NCI-H1048 (cell line): ENCODE measurements at places on chromosomes 4 and X.
A peak's percentile ranks its signal among the peaks of the same experiment; 100 is the strongest.

GRCh38 chr4:176376032-176376614 is 56.4 kb downstream of the SPCS3 start:
- peak; percentile 15 for DNase-seq

GRCh38 chrX:9532349-9532748 is 67.5 kb downstream of the TBL1X start:
- DNase-seq, result no peak

- no peak for DNase-seq
Observed at GRCh38 chr4:22595684-22596083, 79.8 kb upstream of the ADGRA3 start.

GRCh38 chr4:153318696-153319320 is 25.7 kb upstream of the MND1 start:
- DNase-seq, result peak; percentile 63

- DNase-seq, result no peak
Observed at GRCh38 chr4:171644430-171645057, 168.7 kb upstream of the GALNTL6 start.

- DNase-seq, result no peak
Observed at GRCh38 chr4:15469402-15470127, at the start of gene CC2D2A. CC2D2A (plus strand) TSS chr4:15469882; CDS start chr4:15475933, 6,051 bp downstream.

DNA sequence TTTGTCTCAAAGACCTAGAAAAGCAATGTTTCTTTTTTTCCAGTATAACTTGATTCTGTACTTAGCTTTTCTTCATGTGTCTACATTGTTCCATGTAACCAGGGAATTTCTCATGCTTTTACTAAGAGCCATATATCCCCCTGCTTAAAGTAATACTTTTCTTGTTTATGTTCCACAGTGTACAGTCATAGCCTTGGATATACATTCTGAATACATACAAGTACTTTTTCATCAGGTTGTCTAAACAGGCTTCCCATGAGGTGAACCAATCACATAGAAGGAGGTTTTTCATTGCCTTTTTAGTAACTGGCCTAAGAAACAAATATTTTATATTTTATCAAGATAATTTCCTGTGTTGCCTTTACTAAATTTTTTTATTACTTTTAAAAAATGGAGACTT is 52.8 kb downstream of the SLC2A9 start:
- DNase-seq, result no peak

DNA sequence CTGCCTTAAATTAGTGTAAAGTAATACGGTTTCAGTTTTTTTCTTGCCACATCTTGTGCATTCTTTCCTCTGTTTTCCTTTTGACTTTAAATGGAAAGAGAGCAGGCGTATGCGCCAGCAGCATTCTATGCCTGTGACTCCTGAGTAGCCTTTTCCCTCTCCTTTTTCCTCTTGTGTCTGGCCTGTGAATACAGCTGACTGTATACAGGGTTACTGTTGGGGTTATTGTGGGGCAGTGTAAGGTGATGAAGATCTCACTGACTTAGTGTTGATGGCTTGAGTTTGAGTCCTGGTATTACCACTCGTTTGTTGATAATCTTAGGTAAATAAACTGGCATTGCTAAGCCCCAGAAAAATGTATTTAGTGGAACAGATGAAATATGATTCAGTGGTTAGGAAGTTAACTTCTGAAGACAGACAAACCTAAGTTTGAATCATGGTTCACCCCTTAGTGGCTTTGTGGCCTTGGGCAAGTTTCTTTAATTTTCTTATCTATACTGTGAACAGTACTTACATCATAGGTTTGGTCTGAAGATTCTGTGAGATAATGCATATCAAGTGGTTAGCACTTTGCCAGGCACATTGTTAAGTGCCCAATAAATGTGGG is 105.1 kb downstream of the FNIP2 start:
- DNase-seq, result no peak

DNA sequence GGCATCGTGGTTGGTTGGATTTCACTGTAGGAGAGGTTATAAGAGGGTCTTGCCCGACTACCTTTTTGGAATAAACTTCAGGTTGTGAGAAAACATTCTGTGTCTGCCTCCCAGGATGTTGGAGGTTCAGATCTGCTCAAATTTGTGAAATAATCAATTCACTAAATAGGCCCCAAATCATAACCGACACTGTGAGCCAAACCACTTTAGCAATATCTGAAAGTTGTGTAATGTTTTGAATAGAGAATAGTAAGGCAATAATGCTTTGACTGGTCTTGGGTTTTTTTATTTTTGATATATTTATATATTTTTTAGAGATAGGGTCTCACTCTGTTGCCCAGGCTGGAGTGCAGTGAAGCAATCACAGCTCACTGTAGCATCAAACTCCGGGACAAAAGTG is 131.2 kb downstream of the GLRA3 start:
- no peak for DNase-seq

GRCh38 chrX:47171996-47172395 is 21.6 kb upstream of the UBA1 start:
- no peak for DNase-seq

DNA sequence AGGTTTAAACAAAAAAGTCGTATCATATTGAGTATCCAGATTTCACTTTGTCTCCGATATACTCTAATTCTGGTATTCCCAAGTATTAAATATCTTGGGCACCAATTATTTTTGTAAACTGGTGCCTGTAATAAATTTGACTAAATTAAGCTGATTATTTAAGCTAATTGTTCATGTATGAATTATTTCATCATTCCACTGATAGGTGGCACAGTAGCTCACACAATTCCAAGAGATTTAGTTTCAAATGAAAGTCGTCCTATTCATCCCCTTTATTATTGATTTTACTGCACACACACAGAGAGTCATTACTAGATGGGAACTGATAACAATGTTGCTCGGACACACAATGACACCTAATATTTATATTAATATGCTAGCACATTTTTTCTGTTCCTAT is 432.4 kb downstream of the DMD start:
- DNase-seq, result no peak

GRCh38 chr4:94370533-94371254 is 28.1 kb upstream of the HPGDS start:
- no peak for DNase-seq

DNA sequence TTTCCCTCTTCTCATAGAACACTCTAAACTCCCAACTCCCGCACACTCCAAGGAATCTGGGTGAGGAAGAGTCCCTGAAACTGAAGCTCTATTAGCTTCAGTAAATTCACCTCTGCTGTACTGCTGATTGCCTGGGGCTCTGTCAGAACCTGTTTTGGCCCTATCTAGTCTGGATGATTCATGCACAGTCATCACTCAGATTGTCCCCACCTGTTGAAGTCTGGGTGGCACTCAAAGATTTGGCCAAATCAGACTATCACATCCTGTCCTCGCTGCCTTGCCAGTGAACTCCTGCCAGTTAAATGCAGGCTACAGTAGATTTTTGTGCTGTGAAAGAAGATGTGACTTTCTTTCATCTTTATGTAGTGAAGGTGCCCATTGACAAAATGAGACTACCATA is 63.5 kb upstream of the EMCN start:
- DNase-seq, result no peak

DNA sequence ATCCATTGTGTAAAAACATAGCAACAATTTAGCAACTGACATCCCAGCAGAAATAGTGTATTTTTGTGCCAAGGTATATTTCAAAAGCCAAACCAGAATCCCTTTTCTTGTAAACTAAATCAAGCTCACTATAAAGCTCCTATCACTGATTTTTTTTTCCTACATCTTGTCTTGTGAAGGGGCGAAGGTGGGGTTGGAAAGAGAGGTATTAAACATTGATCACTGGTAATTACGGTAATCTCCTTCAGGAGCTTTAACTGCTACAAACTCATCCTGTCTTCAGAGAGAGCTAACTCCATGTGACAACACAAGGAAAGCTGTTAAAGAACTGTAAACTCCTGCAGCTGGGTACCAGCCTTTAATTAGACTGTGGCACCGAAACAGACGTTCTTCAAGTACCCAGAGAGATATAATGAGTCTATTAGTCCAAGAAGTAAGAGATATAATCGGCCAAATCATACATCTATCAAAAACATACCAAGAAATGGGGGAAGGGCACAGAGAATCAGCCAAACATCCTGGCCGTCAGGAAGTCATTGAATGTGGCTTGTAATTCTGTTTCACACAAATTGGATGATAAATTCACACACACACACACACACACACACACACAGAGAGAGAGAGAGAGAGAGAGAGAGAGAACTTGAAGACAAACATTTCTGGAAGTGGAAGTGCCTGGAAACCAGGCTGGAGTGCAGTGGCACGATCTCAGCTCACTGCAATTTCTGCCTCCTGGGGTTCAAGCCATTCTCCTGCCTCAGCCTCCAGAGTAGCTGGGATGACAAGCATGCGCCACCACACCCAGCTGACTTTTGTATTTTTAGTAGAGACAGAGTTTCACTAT is 111.9 kb upstream of the PPARGC1A start:
- DNase-seq, result no peak
